ENCODE measurements at places on chromosomes 3 and 15.

- no peak for DNase-seq
These were observed 10.9 kb upstream of the CHAC1 start for GRCh38 chr15:40942337-40942854.

GRCh38 chr3:15800327-15800726 is 2.5 kb upstream of the ANKRD28 start:
- DNase-seq, result no peak

- DNase-seq, result peak; percentile 55
These were observed 459.4 kb downstream of the GBE1 start for GRCh38 chr3:81302045-81302444.

DNA sequence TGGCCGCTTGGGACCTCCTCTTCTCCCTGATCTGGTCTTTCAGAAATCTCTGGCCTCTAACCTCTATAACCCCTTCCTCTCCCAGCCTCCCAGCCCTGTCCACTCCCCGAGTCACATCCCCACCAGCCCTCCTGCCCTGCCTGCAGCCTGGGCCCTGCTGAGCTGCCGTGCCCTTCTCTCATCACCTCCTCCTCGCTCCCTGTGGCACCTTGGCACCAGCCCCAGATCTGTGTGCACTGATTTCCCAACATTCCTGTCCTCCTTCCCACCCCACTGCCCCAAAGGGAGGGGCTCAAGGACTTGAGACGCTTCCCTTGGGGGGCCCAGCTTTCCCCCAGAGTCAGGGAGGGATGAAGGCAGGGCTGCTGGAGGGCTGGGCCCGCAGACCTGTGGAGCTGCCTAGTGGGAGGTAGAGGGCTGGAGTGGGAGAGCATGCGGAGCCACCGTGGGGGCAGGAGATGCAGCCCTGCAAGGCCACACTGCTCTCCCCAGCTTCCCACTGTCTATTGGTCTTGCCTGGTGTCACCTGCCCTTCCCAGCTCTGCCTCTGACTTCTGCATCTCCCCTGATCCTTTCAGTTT is 42.7 kb downstream of the EXOG start:
- DNase-seq, result no peak

- no peak for DNase-seq
These were observed 44.6 kb upstream of the LIMD1 start for GRCh38 chr3:45549961-45550360.

GRCh38 chr3:35677797-35678196 is 38.5 kb downstream of the ARPP21 start:
- DNase-seq, result no peak

GRCh38 chr3:194395778-194396538 is 3.1 kb downstream of the GP5 start:
- DNase-seq, result no peak

DNA sequence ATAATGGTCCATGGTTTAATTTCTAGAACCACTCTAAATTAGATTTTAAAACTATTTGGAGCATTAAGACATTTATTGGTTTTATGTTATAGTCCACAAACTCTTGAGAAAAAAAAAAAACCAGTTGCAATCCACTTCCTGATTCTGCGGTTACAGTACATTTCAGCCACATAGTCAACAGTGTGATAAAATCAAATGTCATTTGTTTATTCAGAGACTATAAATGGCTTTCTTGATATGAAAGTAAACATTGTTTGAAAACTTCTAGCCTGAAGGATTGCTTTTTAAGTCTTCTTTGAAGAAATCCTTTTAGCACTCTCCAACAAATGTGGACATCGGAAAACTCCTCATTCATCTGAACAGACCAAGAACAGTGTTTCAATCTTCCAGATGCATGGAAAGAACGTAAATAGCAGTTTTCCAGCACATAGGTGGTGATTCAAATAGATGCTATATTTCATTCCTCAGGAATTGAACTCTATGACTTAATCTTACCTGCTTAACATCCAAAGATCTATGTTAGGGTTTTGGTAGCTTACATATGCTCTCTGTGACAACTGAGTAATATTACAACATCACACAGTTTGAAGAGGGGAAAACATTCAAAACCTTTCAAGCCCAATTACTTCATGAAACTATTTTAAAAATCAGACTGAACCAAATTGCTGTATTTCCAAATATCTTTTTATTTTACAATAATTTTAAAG is 87.8 kb upstream of the UBE2E2 start:
- no peak for DNase-seq

- no peak for DNase-seq
These were observed 859.2 kb upstream of the SEMA6D start for GRCh38 chr15:46858150-46858549.

- DNase-seq, result no peak
These were observed 104.5 kb downstream of the IGF2BP2 start for GRCh38 chr3:185720326-185720725.

- no peak for DNase-seq
These were observed 132.3 kb downstream of the LRRK1 start for GRCh38 chr15:101051291-101052030.

DNA sequence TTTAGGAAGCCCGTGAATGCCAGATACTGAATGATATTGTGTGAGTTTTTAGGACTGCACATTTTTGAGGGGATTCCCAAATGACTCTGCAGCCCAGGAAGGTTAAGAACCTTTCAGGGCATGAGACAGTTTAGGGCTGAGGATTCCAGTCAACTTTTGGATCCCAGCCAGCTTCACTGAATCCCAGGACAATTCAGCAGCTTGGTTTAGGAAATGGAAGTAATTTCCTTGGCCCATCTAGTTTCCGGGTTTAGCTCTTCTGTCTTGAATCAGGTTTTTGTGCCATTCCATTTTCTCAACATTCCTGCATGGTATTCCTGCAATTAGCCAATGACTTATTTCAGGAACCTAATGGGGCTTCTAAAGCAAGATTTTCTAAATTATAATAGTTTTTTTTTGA is 253.9 kb downstream of the LSAMP start:
- DNase-seq, result no peak

GRCh38 chr3:135238871-135239614 is 444.0 kb downstream of the EPHB1 start:
- DNase-seq, result no peak

DNA sequence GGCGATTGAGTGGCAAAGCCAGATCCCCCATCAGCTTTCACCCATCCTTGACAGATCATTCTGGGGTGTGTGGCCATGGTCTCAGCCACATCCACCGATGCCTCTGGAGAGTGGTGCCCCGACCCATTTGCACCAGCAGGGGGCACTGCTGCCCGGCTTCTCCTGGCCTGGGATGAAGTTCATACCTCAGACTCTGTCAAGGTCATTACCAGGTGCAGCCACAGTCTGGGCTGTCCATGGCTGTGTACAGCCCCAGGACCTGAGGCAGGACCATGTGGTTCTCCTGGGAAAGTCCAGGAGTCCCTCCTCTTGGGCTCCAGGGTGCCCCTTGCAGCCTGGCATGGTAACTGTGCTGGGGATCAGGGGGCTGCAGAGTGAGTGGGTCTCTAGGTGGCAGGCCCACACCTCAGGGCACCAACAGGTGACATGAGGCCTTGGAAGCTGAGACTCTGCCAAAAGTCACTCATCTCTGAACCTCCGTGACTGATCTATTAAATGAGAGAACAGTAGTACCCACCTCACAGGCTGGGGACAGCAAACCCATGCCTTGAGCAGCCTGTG is 67.2 kb downstream of the CACNA2D2 start:
- DNase-seq, result peak; percentile 85

DNA sequence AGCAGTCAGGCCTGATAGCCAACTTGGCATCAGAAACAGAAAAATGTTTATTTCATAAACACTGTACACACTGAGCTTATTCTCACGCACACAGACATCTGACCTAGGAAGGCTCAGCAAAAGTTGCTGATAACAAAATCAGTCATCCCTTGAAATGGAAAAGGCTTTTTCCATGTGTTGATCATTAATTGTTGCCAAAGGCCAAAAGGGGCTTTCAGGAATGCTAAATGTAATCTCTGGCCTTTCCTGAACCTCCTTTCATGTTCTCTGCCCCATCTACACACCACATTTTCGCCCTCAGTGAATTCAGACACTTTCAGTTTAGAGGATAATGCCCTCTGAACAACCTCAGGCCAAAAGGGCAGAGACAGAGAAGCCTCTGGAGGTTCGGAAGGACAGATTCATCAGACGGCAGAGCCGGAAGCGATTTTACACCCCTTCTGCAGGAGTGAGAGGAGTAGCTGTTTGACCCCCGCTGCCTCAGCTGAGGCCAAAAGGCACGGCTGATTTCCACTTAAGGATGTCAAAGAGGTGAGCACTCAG is 14.5 kb downstream of the RTP4 start:
- no peak for DNase-seq

DNA sequence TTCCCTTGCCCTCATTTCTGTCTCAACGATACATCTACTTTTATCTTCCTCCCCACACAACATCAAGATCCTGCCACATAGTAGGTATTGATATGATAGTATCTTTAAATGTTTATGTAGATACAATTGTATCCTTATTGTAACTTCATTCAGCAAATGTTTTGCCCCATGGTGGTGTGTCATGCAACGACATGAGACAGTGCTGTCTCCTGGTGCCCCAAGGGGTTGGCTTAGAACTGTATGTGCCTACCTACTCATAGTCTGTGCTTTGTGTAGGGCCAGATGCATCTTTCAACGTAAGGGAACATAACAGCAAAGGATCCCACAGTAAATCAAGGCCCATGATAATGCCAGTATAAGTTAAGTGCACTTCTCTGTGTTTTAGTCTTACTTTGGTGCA is 2.8 kb upstream of the CD47 start:
- no peak for DNase-seq

GRCh38 chr15:73908030-73908821 is 18.0 kb upstream of the LOXL1 start:
- DNase-seq, result peak; percentile 85

DNA sequence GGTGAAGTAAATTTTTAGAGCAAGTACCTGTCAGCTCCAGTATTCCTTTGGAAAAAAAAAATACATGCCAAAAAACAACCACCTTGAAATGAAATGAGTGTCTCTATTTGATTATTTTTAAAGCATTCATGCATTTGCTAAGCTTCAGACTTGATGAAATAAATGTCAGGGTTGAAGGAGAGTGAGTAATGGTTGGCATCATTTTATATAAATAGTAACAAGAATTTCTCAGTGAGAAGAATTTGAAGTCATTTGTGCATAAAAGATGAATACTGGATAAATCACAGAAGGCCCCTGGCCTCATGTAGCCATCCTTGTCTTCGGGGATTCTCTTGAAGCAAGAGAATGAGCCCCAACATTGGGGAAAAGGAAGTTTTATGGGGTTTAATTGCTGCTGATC is 318.4 kb downstream of the LPP start:
- DNase-seq, result no peak

- no peak for DNase-seq
These were observed 159.1 kb upstream of the NANOGP8 start for GRCh38 chr15:35244227-35244626.

GRCh38 chr3:155323063-155323666 is 29.7 kb upstream of the STRIT1 start:
- DNase-seq, result peak; percentile 64

DNA sequence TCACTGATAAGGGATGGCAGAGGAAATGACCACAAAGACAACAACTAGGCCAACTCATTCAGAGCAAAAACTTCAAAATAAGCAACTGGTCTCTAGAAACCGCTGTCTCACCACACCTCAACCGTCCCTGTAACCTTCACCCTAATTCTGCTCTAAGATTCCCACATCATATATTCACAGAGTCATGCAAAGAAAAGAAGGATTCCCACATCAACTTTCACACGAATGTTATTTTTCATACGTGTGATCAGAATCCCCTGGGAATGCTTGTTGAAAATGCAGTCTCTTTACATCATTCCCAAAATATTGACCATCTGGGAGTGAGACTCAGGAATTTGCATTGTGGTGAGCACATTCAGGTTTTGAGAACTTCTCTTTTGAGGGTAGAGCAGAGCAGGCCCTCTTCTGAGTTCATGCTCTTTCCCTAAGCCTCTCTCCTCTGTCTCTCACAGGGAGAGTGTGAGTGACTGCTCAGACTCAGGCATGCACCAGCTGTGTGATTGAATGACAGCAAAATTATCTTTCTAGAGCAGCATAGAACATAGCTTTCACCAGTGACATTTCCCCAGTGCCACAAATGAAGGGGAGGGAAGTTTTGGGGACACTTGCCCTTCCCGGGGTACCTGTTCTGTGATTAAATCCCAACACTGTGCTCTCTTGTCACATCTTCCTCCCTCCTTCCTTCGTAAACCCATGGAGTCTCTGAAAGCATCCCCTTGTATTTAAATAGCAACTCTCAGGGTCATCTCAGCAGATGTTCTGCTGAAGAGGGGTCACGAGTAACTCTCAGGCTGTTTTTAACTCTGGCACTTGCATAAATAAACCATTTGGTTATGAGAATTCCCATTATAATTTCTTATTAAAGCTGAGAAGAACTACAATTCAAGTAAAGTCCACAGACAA is 170.9 kb downstream of the PLCL2 start:
- DNase-seq, result no peak

- DNase-seq, result no peak
These were observed 71.1 kb upstream of the IMPG2 start for GRCh38 chr3:101391413-101391950.

DNA sequence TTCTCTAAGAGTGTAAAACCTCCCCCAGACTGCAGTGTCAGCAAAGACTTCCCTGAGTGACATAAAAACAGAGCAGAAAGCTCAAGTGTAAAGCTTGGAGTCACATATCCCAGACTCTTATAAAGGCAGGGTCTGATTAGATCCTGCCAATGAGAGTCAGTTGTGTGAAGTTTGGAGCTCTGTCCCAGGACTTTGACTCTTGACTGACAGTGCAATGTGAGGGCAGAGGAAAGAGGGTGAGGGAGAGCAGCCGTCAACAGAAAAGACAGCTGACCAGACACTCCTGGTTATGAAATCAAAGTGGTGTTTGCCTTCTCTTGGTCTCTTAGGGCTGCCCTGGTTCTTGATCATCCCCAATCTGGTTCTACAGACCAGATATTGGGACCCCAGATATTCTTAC is 393.2 kb downstream of the ERC2 start:
- no peak for DNase-seq

- no peak for DNase-seq
These were observed 641 bp upstream of the VPS13C start for GRCh38 chr15:62060896-62061280.

DNA sequence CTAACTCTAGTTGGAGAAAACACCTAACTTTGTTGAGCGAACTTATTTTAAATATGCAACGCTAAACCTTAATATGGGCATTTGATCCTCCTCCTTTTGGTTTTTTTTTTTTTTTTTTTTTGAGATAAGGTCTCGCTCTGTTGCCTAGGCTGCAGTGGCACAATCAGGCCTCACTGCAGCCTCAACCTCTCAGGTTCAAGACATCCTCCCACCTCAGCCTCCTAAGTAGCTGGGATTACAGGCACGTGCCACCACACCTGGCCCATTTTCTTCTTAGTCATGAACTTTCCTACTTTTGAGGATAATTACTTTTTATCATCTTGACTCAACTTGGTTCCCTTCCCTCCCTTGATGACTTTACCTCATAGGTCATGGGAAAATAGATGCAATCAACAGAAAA is 3.9 kb downstream of the NUSAP1 start:
- no peak for DNase-seq

- DNase-seq, result no peak
These were observed 19.7 kb downstream of the OCA2 start for GRCh38 chr15:28079313-28079969.

GRCh38 chr3:143354342-143354741 is 234.8 kb downstream of the CHST2 start:
- DNase-seq, result no peak
